ENCODE measurements at places on chromosomes 5 and 9.
A peak's percentile ranks its signal among the peaks of the same experiment; 100 is the strongest.

DNA sequence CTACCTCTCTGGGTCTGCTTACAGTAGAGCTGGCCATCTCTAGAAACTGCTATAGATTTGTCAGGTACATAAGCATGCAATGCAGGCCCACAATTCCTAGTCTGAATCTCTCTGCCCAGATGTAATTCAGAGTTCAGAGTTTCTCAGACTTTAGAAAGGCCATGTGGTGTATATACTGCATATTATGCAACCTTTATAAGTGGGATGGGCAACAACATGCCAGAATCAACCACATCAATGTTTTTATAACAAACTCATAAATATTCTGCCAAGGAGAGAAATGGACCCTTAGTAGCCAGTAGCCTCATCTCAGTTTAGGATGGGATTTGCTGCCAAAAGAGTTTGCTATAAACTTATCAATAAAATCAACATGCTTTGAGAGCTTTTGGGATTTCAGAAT, 78.8 kb downstream of the SLC1A1 start:
- no peak for DNase-seq

DNA sequence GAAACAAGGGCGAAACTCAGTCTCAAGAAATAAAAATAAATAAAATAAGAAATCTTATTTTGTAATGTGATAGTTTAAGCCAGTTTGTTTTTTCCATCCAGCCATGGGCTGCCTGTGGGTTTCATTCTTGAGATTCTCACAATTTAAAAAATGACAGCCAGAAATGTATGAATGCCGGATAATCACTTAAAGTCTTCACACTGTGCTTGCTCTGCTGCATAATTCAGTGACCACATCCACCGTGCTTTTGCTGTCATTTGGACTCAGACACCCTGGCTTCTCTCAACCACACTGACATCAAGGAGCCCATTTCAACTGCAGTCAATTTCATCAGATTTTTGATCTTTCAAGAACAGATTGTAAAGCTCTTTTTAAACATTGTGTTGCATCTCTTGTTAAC, 61.0 kb upstream of the DAPK1 start:
- no peak for DNase-seq

GRCh38 chr5:132054697-132055440, 5.6 kb upstream of the IL3 start:
- no peak for DNase-seq

GRCh38 chr9:136193891-136194279, 11.0 kb downstream of the LHX3 start:
- no peak for DNase-seq

- no peak for DNase-seq
Observed at GRCh38 chr9:21873540-21874221, 71.2 kb downstream of the MTAP start.

DNA sequence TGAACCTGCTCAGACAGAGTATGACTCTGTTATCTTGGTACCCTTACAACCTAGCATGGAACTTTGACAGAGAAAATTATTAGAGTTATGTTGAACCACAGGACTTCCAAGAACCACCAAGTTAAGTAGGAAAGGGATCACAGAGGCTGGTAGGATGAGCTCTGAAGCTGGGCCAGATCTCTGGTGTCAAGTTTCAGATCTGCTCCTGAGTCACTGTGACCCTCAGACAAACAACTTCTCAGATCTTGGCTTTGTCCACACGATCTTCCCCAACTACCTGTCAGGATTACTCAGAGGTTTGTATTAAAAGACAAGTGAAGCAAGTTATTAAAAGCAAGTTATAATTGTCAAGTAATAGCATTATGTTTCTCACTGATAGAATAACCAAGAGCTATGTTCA, 189.0 kb downstream of the SEC61B start:
- DNase-seq = no peak

- DNase-seq = no peak
Observed at GRCh38 chr9:79135681-79136415, 435.9 kb upstream of the TLE4 start.

DNA sequence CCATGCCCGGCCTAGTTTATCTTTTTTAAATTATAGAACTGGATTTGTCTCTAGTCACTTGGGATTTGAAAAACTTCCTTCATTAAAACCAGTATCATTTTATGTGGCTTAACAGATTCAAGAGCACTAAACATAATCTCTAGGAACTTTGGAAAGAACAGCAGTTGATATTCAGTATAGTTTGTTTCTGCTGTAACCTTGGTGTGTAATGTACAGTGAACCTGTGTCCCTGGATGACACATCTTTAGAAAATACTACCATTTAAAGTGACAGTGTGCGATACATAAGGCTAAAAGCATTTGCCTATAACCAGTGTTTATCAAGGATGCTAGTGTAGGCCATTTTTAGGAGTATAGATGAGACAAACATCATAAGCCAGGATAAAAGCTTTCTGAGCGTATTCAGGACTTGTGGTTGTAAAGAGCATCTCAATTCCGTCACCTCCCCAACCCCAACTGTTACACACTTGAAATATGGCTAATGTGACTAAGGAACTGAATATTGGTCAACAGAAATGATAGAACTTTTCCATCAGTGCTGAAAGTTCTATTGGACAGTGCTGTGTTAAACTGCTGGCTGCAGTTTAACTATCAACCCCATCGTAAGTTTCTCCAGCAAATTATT, 4.4 kb downstream of the SNX18 start:
- DNase-seq = no peak

DNA sequence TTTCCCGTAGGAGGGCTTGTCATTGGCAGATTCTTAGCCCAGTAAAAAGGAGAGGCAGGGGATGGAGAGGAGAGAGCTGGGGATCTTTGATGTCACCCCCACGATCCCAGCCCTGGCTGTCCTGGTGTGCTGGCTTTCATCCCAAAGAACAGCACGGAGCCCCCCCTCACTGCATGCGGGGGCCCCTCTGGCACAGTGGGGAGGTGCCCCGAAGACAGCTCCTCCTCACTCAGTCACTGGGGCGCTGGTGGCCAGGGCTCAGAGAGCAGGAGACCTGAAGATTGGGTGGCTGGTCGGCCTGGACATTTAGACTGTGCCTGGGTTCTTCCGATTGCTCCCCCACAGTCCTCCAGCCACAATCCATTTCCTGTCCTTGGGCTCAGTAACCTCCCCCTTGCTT, 207.5 kb downstream of the MELK start:
- no peak for DNase-seq

GRCh38 chr5:849651-850301, 1.0 kb downstream of the ZDHHC11 start:
- peak; percentile 12 for DNase-seq

DNA sequence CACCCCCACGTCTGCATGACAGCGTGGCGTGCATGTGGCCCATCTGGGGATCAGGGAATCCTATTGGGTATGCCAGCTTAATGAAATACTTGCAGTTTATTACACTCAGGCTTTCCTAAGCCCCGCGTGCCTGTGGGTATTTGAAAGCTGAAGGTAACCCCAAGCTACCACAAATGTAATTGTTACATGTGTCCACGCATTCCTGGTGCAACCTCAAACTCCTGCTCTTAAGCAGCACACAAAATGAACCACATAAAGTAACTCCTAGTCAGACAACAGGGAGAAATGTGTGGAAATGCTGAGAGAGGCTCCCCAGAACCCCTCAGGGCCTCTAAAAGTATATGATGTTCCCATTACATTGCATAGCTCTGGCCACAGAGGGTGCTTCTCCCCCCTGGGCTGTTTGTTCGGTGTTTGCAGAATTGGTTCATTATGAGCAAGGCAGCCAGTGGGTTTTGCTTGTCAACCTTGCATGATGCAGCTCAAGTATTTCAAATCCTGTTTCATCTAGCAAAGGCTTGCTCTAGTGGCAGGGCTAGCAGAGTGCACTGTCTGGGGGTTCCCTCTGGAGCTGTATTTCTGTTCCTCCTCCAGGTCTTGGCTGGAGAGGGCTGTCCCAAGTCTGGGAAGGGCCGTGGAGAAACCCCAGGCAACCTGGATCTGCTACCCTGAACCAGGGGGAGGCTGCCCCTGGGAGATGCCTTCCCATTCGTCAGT, 1.8 kb upstream of the DCANP1 start:
- no peak for DNase-seq

DNA sequence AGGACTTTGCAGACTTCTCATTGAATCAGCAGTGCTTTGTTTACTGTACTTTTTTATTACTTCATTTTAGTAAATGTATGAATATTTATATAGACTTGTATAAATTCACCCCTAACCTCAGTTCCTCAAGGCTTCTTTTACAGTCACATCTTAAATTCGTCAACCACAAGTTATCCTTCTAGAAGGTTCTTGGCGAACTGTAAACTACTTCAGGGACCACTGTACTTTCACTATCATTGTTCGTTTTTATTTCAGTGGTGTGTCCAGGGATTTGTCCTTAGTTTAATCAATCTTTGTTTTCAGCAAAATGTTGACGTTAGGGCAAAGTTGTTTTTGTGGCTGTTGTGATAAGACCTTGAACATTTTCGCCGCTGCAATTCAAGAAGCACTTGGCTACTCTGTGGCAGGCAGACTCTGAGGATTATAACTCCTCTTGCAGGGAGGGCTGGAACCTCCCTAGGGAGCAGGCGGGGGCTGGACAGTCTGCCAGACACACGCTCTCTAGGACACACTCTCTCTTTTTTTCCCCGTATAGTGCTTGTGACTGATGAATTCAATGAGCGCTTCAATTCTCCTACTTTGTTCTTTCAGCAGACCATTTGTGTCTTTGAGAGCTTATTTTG, 252.8 kb downstream of the FBXL7 start:
- peak; percentile 68 for DNase-seq

- DNase-seq = no peak
Observed at GRCh38 chr5:60403343-60404006, 296.5 kb downstream of the DEPDC1B start.

DNA sequence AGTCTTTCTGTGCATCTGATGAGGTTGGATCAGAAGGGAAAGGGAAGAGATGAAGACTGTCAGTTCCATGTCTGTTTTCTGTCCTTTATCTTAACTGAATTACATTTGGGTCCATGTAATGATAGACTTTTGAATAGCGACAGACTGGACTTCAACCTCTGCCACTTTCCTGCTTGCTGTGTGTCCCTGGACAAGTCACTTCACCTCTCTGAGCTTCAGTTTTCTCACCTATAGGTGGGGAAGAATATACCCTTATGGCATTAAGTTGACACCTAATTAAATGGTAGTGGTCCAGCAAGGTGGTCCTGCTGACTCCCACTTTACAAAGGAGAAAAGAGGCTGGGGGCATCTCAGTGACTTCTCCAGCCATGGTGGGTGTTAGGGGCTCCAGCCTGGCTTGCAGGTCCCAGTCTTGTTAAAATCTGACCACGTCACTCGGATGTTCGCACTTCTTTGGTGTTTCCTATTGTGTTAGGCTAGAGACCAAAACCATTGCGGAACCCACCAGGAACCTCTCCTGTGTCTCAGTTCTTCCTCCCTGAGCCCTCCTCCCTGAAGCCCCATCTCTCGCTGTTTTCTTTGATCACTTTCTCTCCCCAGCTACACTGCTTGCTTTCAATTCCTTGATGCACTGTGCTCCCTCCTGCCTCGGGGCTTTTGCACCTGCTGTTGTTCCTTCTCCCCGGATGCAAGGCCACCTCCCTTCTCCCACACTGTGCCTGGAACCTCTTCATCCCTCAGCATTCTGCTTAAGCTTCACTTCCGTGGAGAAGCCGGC, 256.5 kb downstream of the NSG2 start:
- no peak for DNase-seq

DNA sequence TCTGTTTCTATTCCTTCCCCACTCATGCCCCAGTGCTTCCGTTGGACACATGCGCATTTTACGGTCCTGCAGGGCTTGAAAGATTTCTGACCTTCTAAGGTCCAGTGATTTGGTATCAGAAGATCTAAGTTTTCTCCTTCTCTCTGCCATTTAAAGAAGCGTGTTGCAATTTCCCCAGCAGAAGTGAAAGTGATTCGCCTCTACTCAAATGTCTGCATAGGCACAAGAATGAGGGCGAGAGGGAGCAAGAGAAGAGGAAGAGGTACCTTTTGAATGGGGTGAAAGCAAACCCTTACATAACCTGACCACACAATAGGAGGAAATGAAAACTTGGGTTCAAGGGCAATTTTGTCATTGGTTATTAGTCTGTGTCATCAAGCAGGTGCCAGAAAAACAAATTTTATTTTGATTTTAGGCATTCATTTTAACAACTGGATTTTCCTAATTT, 31.7 kb upstream of the NR3C1 start:
- DNase-seq = no peak

DNA sequence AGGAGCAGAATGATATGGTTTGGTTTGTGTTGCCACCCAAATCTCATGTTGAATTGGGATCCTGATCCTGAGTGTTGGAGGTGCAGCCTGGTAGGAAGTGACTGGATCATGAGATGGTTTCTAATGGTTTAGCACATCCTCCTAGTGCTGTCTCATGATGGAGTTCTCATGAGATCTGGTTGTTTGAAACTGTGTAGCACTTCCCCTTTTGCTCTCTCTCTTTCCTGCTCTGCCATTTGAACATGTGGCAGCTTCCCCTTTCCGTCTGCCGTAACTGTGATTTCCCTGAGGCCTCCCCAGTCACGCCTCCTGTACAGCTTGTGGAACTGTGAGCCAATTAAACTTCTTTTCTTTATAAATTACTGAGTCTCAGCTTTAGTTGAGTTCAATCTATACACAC, 756.8 kb upstream of the CDH6 start:
- DNase-seq = no peak

GRCh38 chr5:23571059-23571458, 63.6 kb downstream of the PRDM9 start:
- DNase-seq = no peak

DNA sequence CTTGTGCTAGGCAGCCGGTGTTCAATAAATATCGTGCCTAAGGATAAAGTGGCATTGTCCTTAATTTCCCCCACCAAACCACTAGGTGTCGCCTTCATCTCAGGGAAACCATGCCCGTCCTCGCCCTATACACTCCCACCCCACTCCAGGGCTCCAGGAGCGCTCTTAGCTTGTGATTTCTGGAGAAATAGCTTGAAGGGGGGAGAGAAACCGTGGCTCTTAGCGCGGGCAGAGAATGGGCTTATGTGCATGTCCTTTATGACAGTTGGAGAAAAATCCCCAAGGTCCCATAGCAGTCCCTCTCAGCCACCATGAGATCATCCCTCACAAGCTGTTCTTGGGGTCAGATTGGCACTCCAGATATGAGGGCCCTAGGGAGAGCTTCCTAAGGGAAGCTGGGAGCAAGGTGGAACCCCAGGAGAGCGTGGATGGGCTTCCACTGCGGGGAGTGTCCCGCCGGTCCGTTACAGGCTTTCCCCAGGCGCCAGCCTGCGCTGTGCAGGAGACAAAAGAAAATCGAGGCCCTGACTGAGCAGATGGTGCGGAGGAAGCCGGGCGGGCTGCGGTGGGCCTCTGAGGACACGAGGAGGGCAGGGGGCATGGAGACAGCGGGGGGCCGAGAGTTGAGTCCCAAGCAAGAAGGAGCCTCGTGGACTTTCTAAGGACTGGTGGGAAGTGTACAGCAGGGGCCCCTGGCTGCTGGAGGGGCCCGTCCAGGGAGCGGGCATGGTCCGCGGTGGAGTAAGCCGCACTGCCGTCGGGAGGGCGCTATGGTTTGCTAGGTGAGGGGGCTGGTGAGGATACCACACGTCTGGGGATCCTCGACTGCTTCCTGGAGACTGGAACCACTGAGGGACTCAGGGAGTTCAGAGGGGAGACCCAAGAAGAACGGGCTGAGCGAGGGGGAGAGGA, 750 bp upstream of the NPR2 start:
- DNase-seq = peak; percentile 74

Measured in ovary (tissue), 10 donors.